Left ventricle myocardium superior (tissue), 1 donor: ENCODE measurements at places on chromosomes 5 and 9.
A peak's percentile ranks its signal among the peaks of the same experiment; 100 is the strongest.

- DNase-seq: peak; percentile 41
These were observed 144.6 kb downstream of the CETN3 start for GRCh38 chr5:90264689-90265544.

- no peak for DNase-seq
These were observed 68.8 kb downstream of the ITGA1 start for GRCh38 chr5:52856564-52856963.

GRCh38 chr5:65199993-65200675, 281.6 kb downstream of the ADAMTS6 start:
- DNase-seq: no peak

- no peak for DNase-seq
These were observed 159.9 kb upstream of the PIK3R1 start for GRCh38 chr5:68055686-68056085.

DNA sequence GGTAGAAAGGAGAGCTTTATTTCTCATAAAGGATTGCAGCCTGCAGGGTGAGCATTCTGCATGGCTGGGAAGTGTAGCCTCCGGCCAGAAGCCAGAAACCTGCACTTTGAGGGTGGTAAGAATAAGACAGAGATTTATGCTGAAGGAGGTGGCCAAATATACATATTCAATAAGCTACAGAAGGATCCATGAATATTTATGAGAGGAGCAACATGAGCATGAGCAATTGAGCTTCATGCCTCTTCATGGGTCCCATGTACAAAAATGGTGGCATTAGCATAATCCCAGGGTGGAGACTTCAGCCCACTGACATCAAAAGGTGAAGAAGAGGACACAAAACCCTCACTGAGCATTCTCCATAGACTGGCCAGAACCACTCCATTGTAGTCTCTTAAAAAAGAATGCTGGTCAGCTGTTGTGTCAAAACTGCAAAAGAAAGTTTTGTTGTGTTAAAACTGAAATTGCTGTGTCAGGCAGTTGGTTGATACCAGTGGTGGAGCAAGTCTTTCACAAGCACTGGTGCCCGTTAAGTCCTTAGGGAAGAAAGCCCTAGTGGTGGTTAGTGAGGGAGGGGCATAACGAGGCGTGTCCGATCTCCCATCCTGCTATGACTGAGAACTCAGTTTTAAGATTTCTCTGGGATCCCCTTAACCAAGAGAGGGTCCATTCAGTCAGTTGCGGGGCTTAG, 160.8 kb upstream of the MAP1B start:
- no peak for DNase-seq

DNA sequence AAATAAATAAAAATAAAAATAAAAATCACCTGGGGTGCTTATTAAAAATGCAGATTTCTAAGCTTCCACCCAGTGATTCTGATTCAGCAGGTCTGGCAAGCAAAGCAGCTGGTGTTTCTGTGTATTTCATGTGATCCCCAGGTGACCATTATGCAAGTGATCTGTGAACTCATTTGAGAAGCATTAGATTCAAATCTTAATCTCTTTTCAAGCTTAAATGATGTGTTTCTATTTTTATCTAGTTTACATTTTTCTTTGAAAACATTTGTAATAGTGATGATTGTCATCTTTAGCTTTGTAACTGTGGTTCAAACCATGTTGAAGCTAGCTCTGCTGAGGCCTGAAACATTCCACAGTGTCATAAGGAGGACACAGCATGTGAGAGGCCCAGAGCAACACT, 804.8 kb upstream of the ZNF608 start:
- no peak for DNase-seq

GRCh38 chr5:58999804-59000203, 416.9 kb downstream of the RAB3C start:
- DNase-seq: no peak

- DNase-seq: no peak
These were observed 182.0 kb upstream of the MOCS2 start for GRCh38 chr5:53291528-53291927.

DNA sequence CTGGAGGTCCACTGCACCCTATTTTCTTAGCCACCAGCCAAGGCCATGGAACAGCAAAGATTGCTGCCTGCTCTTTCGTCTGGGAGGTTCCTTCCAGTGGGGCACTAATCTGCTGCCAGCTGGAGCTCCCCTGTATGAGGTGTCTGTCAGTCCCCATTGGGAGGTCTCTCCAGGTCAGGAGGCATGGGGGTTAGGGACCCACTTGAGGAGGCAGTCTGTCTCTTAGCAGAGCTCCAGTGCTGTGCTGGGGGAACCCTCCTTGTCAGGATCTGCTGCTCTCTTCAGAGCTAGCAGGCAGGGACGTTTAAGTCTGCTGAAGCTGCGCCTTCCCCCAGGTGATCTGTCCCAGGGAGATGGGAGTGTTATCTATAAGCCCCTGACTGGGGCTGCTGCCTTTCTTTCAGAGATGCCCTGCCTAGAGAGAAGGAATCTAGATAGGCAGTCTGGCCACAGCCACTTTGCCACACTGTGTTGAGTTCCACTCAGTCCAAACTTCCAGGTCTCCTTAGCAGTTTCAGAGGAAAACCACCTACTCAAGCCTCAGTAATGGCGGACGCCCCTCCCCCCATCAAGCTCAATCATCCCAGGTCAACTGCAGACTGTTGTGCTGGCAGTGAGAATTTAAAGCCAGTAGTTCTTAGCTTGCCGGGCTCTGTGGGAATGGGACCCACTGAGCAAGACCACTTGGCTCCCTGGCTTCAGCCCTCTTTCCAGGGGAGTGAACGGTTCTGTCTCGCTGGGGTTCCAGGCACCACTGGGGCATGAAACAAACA, 317.7 kb downstream of the LRRC70 start:
- no peak for DNase-seq

GRCh38 chr5:142756576-142756975, 13.6 kb upstream of the ARHGAP26 start:
- no peak for DNase-seq

DNA sequence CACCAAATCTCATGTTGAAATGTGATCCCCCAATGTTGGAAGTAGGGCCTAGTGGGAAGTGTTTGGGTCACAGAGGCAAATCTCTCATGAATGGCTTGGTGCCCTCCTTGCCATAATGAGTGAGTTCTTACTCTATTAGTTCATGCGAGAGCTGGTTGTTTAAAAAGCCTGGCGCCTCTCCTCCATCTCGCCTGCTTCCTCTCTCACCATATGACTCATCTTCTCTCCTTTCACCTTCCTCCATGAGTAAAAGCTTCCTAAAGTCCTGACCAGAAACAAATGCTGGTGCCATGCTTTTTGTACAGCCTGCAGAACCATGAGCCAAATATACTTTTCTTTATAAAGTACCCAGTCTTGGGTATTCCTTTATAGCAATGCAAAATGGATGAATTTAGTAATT, 20.9 kb upstream of the ARHGAP26 start:
- no peak for DNase-seq

DNA sequence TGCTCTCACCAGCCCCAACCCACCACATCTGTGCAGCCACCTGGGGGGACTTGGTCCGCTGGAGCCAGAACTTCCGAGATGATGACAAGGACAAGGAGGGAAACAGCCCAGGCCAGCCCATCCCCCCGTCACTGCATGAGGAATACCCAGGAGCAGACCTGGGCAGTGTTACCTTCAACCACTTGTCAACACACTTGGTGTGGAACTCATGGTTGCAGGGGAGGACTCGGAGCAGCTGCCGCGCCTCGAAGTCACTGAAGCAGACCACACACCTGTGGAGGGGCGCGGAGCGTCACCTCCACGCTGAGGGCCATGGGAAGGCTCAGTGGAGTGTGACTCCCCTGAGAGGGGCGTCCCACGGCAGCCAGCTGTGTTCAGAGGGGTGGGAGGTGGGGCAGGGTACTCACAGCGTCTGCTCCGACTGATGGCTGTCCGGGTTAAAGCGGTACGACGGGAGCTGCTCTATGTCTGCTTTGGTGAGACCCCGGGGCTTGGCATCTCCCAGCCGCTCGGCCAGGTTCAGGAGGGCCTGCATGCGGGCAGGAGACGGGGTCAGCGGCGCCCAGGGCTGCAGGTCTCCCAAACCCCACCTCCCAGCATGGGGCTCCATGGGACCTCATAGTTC, 8.0 kb downstream of the RNF44 start:
- no peak for DNase-seq

GRCh38 chr5:20604992-20605391, 617.0 kb upstream of the CDH18 start:
- peak; percentile 48 for DNase-seq

DNA sequence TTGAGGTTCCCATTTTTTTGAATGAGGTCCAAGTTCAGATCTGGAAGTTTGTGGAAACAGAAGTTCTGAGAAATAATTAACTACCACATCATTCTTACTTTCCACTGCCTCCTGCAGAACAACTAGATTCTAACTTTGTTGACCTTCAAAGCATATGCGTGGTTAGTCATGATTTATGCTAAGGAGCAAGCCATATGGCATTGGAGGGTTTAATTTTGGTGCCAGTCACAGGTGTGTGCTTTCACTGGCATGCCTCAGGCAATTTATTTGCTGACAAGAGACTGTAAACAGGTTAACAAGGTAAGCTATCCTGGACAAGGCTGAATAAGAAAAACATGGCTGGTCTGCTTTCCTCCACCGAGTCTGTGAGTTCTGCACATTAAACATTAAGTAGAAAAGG, 31.5 kb downstream of the HMHB1 start:
- DNase-seq: no peak

- DNase-seq: no peak
These were observed 38.2 kb downstream of the PTBP3 start for GRCh38 chr9:112295174-112295573.
